ENCODE measurements at places on chromosomes 16 and 17.

DNA sequence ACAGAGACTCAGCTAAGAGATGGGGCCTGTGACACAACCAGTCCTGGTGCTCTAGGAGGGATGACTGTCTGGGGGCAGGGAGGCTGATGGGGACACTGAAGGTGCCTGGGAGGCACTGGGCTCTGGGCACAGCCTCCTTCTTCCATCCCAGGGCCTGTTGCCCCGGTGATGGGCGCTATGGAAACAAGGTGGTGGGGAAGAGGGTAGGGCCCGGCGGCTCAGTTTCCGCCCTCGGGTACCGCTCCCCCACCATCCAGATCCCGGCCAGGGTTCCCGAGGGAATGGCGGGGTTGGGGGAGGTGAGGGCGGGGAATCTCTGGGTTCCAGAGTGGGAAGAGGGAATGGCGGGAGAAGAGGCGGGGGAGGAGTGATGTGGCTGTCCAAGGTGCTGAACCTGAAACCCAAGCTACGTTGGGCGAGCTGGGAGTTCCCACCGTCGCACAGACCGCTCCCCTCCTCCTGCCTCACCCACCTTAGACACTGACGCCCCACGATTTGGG is 981 bp downstream of the KCNH4 start:
- no peak for DNase-seq

DNA sequence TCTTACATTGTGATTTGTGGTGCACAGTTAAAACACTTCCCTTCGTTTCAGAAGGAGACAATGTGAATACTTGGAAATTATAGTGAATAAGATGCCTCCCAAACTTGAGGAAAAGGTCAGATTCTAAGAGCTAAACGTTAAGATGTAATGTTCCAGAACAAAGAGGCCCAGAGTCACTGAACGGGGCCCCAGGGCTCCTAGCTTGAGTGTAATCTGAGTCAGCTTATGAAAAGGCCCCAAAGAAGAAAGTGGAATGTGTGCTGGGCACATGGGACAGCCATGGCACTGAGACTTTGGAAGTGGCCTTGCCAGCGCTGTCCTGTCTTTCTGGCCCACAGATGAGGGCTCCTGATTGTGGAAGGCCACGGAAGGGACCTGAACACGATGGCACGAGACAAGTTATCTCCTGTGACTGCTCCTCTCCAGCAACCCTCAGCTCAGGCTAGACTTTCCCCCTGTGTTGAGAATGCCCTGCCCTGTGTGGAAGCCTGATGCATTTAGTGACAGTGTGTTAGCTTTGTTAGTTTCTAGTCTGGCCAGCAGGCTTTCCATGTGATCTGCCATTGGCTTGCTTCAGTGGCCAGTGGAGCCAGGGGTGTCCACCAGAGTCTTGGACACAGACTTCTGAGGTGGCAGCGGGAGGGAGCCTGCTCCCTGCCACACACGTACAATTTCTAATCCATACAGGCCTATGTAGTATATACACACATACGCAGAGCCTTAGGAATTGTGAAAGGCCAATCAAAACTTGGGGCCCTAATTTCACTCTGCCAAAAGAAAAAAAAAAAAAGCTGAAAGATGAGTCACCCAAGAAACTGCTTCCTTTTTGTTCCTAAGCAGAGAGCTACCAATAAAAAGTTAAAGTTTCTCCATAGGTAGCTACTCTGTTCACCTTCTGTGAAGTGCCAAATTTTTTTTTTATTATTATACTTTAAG is 13.1 kb downstream of the SPATA33 start:
- DNase-seq, result no peak

DNA sequence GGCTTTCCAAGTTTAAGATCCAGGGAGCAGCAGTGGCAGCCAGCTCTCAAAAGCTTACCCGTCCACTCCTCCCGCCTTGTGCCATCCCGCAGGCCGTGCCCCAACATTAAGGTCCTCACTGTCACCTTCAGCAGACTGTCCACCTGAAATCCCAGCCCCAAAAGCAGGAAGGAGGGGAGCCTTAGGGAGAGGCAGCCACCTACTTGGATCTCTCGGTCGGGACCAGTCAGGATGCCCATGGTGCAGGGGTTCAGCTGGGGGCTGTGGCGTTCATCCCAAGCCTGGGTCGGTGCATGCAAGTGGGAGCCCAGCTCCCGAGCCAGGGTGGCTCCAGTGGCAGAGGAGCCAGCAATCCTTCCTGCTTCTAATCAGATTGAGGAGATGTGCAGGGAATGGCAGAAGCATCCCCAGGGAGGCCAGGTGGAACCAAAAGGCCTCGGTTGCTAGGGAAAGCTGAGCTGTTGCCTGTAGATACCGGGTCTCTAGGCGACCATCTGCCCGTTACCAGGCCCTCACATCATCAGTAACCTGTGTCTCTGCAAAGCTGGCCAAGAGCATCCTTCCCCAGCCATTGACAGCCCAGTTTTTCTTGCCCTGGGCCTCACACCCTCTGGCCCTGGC is 24.6 kb downstream of the CNGB1 start:
- no peak for DNase-seq

- no peak for DNase-seq
Measured at GRCh38 chr17:74454197-74455024, 12.0 kb upstream of the CD300A start.

GRCh38 chr16:89918453-89919347 is at the start of gene MC1R:
Gene MC1R, plus strand, starts transcription at chr16:89918862. Its CDS starts 397 bp downstream, at chr16:89919259.
- DNase-seq, result no peak

GRCh38 chr17:67171560-67171959 is 73.4 kb downstream of the HELZ start:
- DNase-seq, result no peak

DNA sequence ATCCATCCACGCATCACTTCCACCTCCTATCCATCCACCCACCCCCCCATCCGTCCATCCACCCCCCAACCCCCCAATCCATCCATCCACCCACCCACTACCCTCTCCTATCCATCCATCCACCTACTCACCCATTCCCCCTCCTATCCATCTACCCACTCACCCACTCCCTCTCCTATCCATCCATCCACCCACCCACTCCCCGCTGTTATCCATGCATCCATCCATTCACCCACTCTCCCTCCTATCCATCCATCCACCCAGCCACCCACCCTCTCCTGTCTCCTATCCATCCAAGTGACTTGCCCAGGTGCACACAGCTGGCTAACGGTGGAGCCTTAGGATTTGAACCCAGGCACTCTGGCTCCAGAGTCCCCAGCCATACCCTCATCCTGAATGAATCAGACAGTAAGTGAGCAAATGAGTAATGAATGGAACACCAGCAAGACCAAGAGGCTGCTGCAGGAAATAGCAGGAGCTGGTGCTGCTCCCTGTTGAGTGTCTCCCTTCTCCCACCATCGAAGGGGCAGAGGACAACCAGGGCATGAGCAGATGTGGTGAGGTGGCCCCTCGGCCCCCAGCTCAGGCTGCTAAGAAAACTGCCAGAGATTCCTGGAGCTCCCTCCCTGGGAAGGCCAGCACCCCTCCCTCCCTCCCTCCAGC is 62.5 kb downstream of the LITAF start:
- DNase-seq, result no peak

- DNase-seq, result no peak
Measured at GRCh38 chr16:54211203-54211602, 75.4 kb downstream of the IRX3 start.

DNA sequence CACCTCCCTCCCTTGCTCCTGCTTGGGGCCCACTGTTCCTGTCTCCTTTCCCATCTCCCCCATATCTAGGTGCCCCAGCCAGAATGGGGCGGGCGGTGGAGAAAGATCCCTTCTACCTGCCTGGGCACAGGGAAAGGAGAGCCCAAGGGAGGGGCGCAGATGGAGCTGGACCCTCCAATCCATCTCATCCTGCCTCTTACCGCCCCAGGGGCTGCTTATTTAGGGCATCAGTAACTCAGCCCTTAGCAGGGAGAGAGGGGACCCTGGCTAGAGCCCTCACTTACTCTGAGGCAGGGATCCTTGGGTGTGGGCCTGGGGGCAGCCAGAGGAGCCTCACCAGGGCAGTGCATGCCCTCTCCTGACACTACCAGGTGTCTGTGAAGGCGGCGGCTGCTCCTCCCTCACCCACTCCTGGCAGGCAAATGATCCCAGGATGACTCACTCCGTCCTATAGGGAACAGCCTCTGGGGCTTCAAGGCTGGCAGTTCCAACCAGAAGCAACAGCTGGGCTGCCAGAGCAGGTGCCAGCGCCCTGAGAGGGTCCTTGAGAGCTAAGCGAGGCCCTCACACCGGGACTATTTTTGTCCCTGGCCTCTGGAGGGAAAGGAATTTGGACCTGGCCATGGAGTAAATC is 16.3 kb upstream of the BCAR1 start:
- no peak for DNase-seq

DNA sequence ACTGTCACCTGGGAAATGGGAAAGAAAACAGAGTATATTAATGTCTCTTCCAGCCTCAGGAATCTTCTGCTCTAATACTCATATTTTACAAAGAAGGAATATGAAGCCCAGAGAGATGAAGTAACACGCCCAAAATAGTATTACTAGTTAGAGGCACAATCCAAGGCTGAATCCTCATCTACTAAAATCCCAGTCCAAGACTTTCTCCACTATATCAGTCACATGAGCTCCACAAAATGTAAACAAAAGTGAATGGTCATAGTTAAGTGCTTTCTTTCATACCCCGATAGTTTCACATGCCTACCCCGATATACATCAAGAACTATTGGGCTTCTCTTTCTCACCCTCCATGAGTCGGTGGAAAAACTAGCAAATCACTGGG is 965 bp downstream of the INTS2 start:
- no peak for DNase-seq

GRCh38 chr16:29760567-29761279 is 14.9 kb upstream of the C16orf54 start:
- DNase-seq, result no peak

DNA sequence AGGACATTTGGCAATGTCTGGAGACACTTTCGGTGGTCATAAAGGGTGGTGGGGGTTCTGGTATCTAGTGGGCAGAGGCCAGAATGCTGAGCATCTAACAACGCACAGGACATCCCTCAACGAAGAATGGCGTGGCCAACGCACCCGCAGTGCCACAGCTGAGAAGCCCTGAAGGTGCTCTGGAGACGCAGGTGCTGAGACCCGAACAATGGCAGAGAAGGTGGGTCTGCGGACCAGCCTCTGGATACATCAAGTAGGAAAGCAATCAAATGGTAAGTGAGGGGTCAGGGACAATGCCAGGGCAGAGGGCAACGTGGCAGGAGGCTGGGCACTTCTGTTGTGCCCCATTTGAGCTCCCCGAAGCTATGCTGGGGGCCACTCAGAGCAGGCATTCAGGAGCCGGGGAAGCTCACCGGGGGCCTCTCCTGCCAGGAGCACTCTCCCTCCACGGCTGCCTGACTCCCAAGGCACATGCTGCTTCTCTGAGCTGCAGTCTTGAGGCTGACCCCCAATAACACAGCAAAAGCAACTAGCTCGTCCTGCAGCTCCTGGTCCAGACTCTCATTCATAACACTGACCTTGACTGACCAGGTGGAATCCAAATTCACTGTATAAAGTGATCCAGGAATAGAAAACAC is 26.0 kb downstream of the SPHK1 start:
- DNase-seq, result no peak

DNA sequence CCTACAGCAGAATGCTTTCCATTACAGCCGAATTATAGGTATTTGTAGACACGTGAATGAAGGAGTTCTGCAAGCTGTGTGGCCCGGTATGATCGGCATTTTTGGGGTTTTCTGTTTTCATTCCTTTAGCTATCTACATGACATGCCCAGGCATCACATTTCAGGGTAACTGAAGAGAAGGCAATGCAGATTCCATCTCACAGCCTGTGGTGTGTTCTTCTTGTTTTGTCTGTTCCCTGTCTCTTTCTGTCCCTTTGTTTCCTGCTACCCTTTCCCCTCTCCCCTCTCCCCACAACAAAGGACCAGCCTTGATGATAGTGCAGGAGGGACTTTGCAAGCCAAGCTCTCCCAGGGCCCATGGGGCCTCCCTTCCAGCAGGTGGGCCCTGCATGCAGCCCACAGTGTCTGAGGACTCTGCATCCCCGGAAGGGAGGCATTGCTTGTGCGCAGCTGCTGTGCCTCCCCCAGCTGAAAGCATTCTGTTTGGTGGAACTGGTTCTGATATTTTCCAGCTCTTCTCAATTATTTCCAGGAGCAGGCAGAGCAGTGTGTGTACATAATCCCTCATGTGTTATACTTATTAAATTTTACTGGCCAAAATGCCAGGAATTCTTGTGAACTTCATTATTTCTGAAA is 207.4 kb downstream of the RPTOR start:
- no peak for DNase-seq

- DNase-seq, result no peak
Measured at GRCh38 chr16:87496447-87496801, 3.6 kb upstream of the ZCCHC14 start.

DNA sequence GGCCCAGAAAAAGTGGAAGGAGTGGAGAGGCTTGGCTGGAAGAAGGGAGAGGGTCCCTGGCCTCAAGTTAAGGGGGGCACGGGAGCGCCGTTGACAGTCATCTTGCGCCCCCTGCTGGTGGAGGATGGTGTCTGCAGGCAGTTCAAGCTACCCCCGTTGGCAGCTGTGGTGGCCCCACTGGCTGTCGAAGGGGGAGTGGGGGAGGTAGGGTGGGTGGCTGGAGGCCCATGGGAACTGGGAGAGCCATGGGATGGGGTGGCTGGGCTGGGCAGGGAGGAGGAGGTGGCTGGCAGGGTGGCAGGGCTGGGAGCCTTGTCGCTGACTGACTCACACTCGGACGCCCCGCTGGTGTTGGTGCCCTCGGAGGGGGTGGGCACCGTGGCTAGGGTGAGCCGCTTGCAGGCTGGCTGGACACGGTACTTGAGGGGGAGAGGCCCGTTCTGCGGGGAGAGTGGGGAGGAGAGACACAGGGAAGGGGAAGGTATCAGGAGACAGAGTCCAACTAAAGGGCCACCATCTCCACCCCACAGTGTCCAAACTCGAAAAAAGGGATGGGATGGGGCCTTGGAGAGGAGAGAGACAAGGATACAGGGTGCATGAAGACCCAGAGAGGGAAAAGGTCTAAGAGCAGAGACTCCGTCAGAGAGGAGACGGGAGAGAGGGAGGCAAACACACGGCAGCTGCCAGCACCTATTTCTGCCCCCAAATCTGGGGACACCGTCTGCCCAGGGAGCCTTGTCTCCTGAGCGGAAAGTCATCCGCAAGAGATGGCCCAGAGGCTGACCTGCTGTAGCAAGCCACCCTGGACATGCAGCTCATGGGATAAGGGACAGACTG is 5.2 kb downstream of the CISD3 start:
- peak; percentile 64 for DNase-seq

DNA sequence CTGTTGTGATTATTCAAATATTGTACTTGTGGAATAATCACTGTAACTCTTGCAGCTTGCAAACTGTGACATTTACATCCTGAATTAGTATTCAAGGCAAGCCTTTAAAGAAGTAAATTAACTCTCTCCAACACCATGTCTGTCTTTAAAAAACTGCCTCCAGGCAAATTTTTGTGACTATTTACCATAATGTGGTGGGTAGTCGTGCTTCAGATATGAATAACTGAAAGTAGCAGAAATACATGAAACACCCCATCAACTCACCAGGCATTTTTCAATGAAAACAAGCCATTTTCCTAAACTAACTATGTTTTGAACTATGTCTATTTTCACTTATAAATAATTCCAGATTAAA is 217.4 kb upstream of the PSMD7 start:
- DNase-seq, result no peak

GRCh38 chr17:77462553-77463497 is 322.1 kb downstream of the SEC14L1 start:
- DNase-seq, result no peak

GRCh38 chr16:27097800-27098230 is 31.1 kb downstream of the C16orf82 start:
- no peak for DNase-seq

- no peak for DNase-seq
Measured at GRCh38 chr16:75627851-75628250, 4.8 kb upstream of the ADAT1 start.
